ENCODE measurements at places on chromosomes 4 and X. TPM values are rescaled to one million over a fixed set of nuclear protein-coding genes. Genes with fewer than 3 reads are reported as not detected.

DNA sequence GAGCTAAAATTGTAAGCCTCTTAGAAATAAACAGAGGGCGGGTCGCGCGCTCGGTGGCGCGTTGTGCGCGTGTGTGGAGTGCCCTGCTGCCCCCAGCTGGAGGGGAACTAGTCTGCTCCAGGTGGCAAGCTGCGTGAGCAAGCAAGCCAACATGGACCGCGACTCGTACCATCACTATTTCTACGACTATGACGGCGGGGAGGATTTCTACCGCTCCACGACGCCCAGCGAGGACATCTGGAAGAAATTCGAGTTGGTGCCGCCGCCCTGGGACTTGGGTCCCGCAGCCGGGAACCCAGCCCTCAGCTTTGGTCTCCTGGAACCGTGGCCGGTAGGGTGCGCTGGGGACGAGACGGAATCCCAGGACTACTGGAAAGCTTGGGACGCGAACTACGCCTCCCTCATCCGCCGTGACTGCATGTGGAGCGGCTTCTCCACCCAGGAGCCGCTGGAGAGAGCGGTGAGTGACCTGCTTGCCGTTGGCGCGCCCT, 66.1 kb downstream of the DNAAF6 start:
- no peak overlapping the region for H3K4me3 ChIP-seq
- no peaks in the 10 kb centered on the region for H3K4me1 ChIP-seq
- H3K27ac ChIP-seq = no peak overlapping the region
- no peaks in the 10 kb centered on the region for H3K27me3 ChIP-seq

GRCh38 chr4:72295966-72296557, 264.3 kb downstream of the NPFFR2 start:
- DNase-seq = no peak
- H3K27me3 ChIP-seq = no peaks in the 10 kb centered on the region
- H3K27ac ChIP-seq = no peak overlapping the region
- no peaks in the 10 kb centered on the region for H3K4me1 ChIP-seq
- no peaks in the 10 kb centered on the region for H3K36me3 ChIP-seq

DNA sequence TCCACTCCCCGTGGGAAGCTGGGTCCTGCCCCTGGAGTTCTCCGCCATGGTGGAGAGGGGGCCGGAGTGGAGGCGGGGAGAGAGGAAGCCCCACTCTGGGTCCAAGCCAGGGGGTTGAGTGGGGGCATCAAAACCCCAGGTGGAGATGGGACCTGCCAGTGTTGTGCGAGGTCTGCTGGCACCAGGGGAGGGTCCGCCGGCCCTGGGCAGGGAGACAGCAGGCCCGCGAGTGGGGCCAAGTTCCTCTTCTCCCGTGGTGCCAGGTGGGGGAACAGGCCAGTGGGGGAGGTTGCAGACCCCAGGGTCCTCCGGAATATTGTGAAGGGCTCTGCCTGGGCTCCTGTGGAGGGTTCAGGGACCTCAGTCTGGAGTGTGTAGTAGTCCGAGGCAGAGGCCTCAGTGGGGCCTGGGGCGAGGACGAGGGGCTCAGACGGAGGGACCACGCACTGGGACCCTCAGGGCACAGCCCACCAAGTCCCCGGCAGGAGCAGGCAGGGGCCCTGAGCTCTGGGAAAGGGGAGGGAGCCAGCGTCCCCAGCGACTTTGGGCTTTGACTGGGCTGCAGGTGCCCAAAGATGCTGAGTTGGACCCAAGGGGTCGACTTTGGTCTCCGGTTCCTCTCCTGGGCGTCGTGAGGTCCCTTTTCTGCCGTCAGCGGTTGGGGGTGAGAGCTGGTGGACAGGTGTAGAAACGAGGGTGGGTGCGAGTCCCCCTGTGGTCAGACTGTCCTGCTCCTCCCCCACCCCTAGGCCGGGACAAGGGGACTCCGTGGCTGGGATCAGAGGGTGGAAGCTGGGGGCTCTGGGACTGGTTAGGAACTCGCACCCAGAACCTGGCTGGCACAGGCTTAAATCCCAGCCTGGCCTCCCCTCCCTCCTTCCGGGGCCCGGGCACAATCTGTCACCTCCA, 43.8 kb upstream of the NKX1-1 start:
- DNase-seq = no peak
- H3K4me1 ChIP-seq = no peaks in the 10 kb centered on the region
- no peak overlapping the region for H3K27ac ChIP-seq

DNA sequence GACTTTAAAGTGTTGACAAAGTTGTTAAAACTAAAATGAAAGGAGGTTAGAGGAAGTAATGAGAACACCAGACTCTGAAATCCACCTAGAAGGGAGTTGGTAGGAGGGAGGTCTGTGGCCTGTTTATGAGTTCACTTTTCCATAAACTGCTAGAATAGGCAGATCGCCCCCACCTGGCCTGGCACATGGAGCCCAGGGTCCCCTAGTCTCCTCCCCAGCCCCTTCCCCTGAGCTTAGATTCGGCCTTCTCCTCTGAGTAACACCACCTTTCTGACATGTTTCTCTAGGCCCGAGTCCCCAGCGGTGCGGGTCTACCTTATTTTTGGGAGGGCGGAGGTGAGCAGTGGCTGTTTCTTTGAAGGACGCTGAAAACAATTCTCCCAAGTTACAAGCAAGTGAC, 54.5 kb upstream of the FAT1 start:
- H3K36me3 ChIP-seq = no peaks in the 10 kb centered on the region
- no peak overlapping the region for H3K4me3 ChIP-seq
- DNase-seq = no peak
- H3K27me3 ChIP-seq = no peaks in the 10 kb centered on the region

DNA sequence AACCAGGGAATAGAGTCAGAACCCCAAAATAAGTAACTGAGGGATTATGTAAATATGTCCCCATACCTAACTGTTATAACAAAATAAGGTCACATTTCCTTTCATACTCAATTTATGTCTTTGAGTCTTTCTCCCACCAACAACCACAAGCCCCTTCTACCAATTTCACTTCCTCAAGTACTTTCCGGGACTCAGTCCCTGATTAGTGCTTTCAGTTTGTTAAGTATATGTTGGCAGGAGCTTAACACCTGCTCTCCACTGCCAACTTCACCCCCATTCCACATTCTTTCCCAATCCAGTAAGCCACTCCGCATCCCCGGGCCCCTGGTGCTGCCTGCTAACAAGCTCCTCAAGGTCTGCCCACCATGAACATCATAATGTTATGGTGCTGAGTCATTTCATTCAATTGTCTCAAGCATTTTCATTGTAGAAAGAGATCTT, 71.3 kb upstream of the SPRY1 start:
- H3K36me3 ChIP-seq = no peaks in the 10 kb centered on the region
- no peaks in the 10 kb centered on the region for H3K27me3 ChIP-seq
- H3K4me1 ChIP-seq = no peaks in the 10 kb centered on the region
- no peak overlapping the region for H3K27ac ChIP-seq
- H3K4me3 ChIP-seq = no peak overlapping the region
- no peak for DNase-seq

The REELD1 gene
- not detected for total RNA-seq

The SHOX gene
- total RNA-seq = 0.60 TPM

The RAB39B gene
- 0.77 TPM for total RNA-seq

DNA sequence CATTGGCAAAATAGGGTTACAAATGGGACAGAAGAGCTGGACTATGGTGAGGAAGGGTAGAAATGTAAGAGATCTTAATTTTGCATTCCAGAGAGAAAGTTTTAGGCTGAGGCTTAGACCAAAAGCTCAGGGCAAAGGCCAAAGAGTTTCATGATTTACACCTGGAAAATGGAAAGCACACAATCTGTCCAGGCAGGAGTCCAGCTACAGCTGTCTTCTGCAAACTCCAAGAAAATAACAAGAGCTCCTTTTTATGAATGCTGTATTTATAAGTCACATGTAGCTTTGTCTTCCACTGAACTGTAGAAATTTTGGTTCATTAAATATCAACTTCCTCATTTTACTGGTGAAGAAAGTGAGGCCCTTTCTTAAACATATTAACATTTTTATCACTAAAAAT, 288.0 kb upstream of the ATOH1 start:
- no peak for DNase-seq
- H3K4me1 ChIP-seq = no peaks in the 10 kb centered on the region
- no peak overlapping the region for H3K4me3 ChIP-seq
- no peak overlapping the region for H3K27ac ChIP-seq

The ATP2B3 gene
- not detected for total RNA-seq

The MAML3 gene
- total RNA-seq = 20.7 TPM

The NDST3 gene
- 2.4 TPM for total RNA-seq

DNA sequence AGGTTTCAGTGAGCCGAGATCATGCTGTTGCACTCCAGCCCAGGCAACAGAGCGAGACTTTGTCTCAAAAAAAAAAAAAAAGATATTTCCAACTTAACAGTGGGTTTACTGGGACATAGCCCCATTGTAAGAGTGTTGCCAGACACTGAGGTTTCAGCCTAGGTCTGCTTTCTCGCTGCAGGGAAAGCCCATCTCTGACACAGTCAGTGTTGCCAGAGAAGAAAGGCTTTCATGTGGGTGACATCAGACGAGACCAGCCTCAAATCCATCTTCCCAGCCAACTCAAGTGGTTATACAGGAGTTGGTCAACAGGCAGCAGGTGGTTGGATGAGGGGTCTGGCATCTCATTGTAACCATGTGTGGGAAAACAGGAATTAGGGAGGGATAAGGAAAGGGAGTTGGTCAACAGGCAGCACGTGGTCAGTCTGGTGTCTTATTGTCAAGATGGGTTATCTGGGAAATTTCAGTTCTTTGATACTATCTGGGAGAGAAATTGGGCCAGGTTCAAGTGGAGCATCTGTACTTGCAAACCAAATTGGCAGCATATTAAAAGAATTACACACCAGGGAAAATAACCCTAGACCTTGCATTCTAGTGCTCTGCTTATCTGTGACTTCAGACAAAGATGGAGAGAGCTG, 41.1 kb downstream of the NELFA start:
- H3K36me3 ChIP-seq = no peaks in the 10 kb centered on the region
- H3K27ac ChIP-seq = no peak overlapping the region
- H3K4me3 ChIP-seq = no peak overlapping the region
- no peaks in the 10 kb centered on the region for H3K27me3 ChIP-seq
- no peaks in the 10 kb centered on the region for H3K4me1 ChIP-seq

The MSMO1 gene
- total RNA-seq = 26.8 TPM

DNA sequence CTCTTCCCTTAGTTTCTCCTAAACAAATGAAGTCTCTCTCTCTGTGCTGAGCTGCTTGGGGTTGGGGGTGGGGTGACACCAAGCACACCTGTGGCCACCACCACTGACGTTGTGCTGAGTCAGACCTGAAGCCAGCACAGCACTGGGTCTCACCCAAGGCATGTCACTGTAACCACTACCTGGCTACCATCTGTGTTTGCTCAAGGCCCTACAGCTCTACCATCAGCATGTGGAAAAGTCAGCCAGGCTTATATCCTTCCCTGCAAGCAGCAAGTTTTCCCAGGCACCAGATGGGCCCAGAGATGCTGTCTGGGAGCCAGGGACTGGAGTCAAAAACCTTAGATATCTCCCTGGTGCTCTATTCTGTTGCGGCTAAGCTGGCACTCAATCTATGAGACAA, 6.9 kb downstream of the CXCL10 start:
- H3K27ac ChIP-seq = no peak overlapping the region
- DNase-seq = no peak
- H3K4me1 ChIP-seq = no peaks in the 10 kb centered on the region
- no peak overlapping the region for H3K4me3 ChIP-seq
- no peaks in the 10 kb centered on the region for H3K36me3 ChIP-seq

All from ovary (tissue), 10 donors.